GM10248 (cell line): ENCODE measurements at places on chromosomes 7 and 10.

- DNase-seq = no peak
Measured at GRCh38 chr7:55476852-55477780, 95.2 kb downstream of the VOPP1 start.

DNA sequence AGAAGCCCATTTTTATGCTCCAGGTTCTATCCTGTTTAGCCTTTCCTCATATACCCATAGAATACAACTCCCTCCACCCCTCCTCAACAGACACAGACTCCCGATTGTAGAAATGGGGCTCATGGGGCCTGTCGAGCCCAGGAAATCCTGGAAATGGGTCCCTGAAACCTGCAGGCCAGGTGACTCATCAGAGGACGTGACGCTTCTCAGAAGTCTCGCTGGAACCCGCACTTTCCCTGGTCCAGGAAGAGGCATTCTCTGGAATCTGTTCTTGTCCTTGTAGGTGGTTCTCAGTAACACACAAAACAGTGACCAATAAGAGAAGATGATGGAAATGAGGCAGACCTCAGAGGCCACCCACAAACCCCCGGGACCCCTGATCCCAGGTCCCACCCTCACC lies 244.8 kb upstream of the PPP2R2D start:
- no peak for DNase-seq

GRCh38 chr7:88317422-88317821 lies 10.7 kb upstream of the STEAP4 start:
- DNase-seq = no peak

- no peak for DNase-seq
Measured at GRCh38 chr10:2989292-2989947, 77.9 kb upstream of the PFKP start.

GRCh38 chr10:33235251-33235884 lies 99.1 kb downstream of the NRP1 start:
- no peak for DNase-seq

GRCh38 chr10:17234431-17234945 lies 6.4 kb downstream of the VIM start:
- DNase-seq = no peak

DNA sequence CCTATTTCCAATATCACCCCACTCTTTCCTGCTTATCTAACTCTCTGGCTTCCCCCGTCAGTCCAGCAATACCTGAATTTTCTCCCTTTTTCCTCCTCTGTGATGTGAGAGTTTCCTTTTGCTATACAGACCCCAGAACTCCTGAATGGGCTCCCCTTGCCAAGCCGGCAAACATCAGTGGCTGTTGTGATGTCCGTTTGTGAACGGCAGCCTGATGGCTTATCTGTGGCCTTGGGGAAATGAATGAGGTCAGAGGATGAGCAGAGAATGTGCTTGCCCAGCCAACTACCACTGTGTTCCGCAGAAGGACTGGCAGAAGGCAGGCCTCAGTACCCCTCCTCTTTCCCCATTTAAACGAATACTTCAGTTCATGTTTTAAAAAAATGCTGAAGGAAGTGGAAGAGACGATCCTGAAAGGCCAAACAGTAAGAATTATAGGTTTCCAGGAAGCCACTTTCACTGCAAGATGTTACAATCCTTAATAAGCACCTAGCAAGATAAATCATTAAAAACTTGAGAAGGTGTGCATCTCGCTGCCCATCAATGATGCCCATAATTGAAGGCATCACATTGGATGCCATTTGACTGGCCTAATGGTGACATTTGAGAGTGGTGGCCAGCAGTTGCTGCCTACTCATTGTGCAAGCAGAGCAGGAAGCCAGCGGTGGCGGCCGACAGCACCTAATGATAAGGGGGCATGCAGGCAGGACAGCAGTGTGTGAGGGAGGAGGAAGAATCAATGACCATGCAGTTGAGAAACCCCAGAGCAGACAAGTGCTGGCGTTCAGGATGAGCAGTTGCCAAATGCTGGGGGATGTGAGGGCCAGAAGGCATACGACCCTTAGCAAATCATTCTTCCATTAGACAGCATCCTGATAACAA lies 31.5 kb downstream of the SLC18A2 start:
- no peak for DNase-seq

- no peak for DNase-seq
Measured at GRCh38 chr10:119211625-119212441, 4.5 kb downstream of the GRK5 start.

GRCh38 chr10:43252783-43253341 lies 14.0 kb downstream of the RASGEF1A start:
- DNase-seq = no peak

DNA sequence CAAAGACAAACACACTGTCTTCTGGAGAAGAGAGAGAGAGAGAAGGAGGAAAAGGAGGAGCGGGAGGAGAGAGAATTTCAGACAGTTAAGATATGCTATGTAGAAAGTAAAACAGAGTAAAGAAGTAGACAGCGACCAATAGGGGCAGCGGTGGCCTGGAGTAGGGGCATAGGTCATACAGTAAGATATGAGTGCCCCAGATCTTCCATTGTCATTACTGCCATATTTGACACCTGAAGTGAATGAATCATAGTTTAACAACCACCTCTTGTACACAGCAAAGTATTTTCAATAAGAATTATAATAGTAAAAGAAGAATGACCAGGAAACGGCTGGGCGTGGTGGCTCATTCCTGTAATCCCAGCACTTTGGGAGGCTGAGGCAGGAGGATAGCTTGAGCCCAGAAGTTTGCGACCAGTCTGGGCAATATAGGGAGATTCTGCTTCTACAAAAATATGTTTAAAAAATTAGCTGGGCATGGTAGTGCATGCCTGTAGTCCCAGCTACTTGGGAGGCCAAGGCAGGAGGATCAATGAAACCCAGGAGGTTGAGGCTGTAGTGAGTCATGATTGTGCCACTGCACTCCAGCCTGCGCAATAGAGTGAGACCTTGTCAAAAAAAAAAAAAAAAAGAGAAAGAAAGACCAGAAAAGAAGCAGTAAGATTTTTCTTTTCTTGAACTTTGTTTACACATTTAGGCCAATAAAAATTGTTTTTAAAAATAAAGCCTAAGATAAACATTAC lies 77.0 kb upstream of the GPR158 start:
- no peak for DNase-seq

- no peak for DNase-seq
Measured at GRCh38 chr7:84783141-84783778, 403.6 kb downstream of the SEMA3D start.

DNA sequence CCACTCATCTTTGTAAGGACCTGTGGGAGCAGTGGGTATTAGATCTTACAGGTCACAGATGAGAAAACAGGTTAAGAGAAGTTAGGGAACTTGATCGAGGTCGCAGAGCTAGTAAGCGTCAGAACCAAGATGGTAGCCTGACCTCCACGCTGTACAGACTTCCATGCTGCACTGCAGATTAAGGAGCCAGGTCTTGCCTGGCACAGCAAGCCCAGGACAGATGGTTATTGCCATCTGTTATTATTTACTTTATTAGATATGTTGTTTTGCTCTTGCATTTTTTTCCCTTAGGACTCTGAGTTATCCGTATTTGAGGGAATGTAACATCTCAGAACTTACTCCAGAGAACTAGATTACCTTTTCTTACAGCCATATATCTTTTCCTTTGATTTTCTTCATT lies 147.2 kb downstream of the NSUN6 start:
- DNase-seq = no peak

GRCh38 chr7:68348401-68348800 lies 1249.9 kb upstream of the AUTS2 start:
- no peak for DNase-seq

DNA sequence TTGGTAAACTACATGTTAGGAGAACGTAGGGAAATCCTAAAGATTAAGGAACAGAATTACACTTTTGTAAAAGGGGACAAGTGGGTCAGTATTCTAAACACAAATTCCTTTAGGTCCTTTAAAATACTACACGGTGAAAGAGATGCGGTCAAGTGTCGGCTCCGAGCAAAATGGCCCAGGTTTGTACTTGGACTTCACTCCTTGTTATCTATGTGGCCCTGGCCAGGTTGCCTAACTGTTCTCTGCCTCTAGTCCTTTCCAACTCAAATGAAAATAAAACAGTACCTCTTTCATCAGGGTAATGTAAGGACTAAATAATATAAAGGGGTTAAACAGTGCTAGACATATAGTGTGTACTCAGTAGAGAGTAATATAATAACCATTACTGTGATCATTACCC lies 344.8 kb downstream of the PARD3 start:
- DNase-seq = no peak

DNA sequence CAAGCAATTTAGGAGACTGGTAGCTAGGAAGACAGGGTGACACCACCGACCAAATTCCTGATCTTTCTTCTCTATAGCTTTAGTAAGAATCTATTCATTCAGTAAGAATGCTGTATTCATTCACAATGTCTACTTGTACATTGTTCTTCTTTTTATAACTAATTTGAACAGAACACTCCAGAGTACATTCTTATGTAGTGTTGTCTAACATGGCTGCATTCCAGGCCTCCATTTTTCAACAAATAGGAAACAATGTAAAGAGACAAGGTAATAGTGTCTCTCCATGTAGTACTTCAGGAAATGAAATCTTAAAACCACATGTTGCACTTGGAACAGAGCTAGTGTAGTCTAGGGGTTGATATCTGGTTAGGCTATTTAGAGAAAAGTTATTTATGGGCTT lies 1.8 kb downstream of the VCL start:
- DNase-seq = no peak

- DNase-seq = no peak
Measured at GRCh38 chr7:5420881-5421713, 2.5 kb downstream of the TNRC18 start.

- no peak for DNase-seq
Measured at GRCh38 chr10:132713421-132714095, 72.4 kb downstream of the NKX6-2 start.
